ENCODE measurements at places on chromosomes 6 and 20.

GRCh38 chr20:39080326-39080725 lies 118.2 kb downstream of the DHX35 start:
- no peak overlapping the region for H3K27ac ChIP-seq
- H3K4me1 ChIP-seq = no peaks in the 10 kb centered on the region
- H3K27me3 ChIP-seq = peaks cover 8% of the 10 kb centered on the region
- no peak for DNase-seq

GRCh38 chr6:101392586-101393230 lies 800 bp upstream of the GRIK2 start:
- peak overlapping the region; percentile 88 for H3K4me3 ChIP-seq
- H3K4me1 ChIP-seq = peaks cover 2% of the 10 kb centered on the region
- DNase-seq = no peak
- peaks cover 60% of the 10 kb centered on the region for H3K27me3 ChIP-seq
- H3K36me3 ChIP-seq = no peaks in the 10 kb centered on the region

- DNase-seq = peak; percentile 11
- H3K4me3 ChIP-seq = no peak overlapping the region
- no peaks in the 10 kb centered on the region for H3K36me3 ChIP-seq
- no peaks in the 10 kb centered on the region for H3K4me1 ChIP-seq
- no peaks in the 10 kb centered on the region for H3K27me3 ChIP-seq
Measured at GRCh38 chr6:50185006-50185405, 135.3 kb upstream of the DEFB112 start.

- H3K4me3 ChIP-seq = peak overlapping the region; percentile 34
- no peaks in the 10 kb centered on the region for H3K27me3 ChIP-seq
- no peaks in the 10 kb centered on the region for H3K36me3 ChIP-seq
- H3K27ac ChIP-seq = peak overlapping the region; percentile 66
- DNase-seq = no peak
- peaks cover 24% of the 10 kb centered on the region for H3K4me1 ChIP-seq
Measured at GRCh38 chr6:41942067-41942851, 651 bp upstream of the CCND3 start.

- peaks cover 7% of the 10 kb centered on the region for H3K4me1 ChIP-seq
- H3K27me3 ChIP-seq = no peaks in the 10 kb centered on the region
- no peak overlapping the region for H3K27ac ChIP-seq
- H3K4me3 ChIP-seq = no peak overlapping the region
Measured at GRCh38 chr20:53223626-53224172, 251.5 kb downstream of the TSHZ2 start.

DNA sequence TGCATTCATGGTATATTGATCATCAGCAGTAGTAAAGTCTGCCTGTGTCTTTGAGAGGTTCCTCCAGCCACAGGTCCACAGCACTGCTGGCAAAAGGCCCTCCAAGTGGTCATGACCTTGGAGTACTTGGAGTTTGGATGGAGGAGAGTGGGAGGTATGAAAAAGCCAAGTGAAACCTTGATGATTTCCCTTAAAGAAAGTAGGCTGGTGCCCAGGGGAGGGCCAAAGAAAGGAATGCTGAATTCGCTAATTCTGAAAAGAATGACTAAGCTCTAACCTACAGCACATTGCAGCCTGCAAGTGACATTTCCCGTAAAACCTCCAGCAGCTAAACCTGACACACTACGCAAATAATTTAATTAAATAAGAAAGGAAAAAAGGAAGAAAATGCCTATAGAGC lies 223.4 kb upstream of the TAB2 start:
- no peak overlapping the region for H3K27ac ChIP-seq
- H3K36me3 ChIP-seq = no peaks in the 10 kb centered on the region
- no peak for DNase-seq
- no peak overlapping the region for H3K4me3 ChIP-seq

GRCh38 chr20:32063695-32064094 lies 11.7 kb downstream of the HCK start:
- no peak overlapping the region for H3K27ac ChIP-seq
- H3K27me3 ChIP-seq = peaks cover 26% of the 10 kb centered on the region
- no peak for DNase-seq
- H3K4me1 ChIP-seq = peaks cover 2% of the 10 kb centered on the region
- no peak overlapping the region for H3K4me3 ChIP-seq
- no peaks in the 10 kb centered on the region for H3K36me3 ChIP-seq

GRCh38 chr20:35329435-35330139 lies 37.4 kb upstream of the FAM83C start:
- no peaks in the 10 kb centered on the region for H3K36me3 ChIP-seq
- H3K4me1 ChIP-seq = peaks cover 44% of the 10 kb centered on the region
- DNase-seq = peak; percentile 56
- no peaks in the 10 kb centered on the region for H3K27me3 ChIP-seq
- peak overlapping the region; percentile 95 for H3K27ac ChIP-seq
- H3K4me3 ChIP-seq = no peak overlapping the region

DNA sequence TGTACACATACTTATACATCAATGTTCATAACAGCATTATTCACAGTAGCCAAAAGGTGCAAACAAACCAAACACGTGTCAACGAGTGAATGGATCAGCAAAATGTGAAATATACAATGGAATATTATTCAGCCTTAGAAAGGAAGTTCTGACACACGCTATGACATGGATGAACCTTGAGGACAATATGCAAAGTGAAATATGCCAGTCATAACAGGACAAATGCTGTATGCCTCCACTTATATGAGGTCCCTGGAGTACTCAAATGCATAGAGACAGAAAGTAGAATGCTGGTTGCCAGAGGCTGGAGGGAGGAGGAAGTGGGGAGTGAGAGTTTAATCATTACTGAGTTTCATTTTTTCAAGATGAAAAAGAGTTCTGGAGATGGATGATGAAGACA lies 37.8 kb upstream of the IGF2R start:
- H3K4me3 ChIP-seq = no peak overlapping the region
- H3K27ac ChIP-seq = no peak overlapping the region
- no peaks in the 10 kb centered on the region for H3K27me3 ChIP-seq

DNA sequence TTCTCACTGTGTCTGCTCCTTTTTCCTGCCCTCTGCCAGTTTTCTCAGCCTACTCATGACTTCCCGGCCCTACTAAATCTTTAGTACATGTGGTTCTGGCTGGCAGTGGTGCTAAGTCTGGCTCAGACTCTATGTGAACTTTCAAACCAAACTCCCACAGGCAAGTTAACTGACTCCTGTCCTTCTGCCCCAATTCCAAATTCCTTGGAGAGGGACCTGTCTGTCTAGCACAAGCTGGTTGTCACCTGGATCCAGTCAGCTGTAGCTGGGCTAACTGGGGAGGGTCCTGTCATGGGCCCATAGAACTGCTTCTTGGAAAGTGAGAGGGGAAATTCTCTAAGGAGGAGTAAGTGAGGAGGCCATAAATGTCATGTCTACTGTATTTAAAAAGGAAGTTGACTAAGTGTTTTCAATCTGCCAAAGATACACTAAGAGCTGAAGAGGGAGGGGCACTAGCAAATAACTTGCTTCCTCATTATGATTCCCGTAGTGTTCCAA lies 240.1 kb downstream of the KCNQ5 start:
- H3K4me3 ChIP-seq = no peak overlapping the region
- H3K27ac ChIP-seq = no peak overlapping the region
- no peaks in the 10 kb centered on the region for H3K27me3 ChIP-seq
- no peak for DNase-seq
- no peaks in the 10 kb centered on the region for H3K36me3 ChIP-seq
- H3K4me1 ChIP-seq = peaks cover 8% of the 10 kb centered on the region

GRCh38 chr6:34510299-34510698 lies 44.4 kb downstream of the PACSIN1 start:
- peaks cover 4% of the 10 kb centered on the region for H3K4me1 ChIP-seq
- H3K27me3 ChIP-seq = peaks cover 5% of the 10 kb centered on the region
- no peak overlapping the region for H3K27ac ChIP-seq
- DNase-seq = no peak
- H3K4me3 ChIP-seq = no peak overlapping the region
- no peaks in the 10 kb centered on the region for H3K36me3 ChIP-seq

GRCh38 chr20:48926821-48927220 lies 5.3 kb downstream of the ARFGEF2 start:
- H3K36me3 ChIP-seq = no peaks in the 10 kb centered on the region
- H3K4me3 ChIP-seq = no peak overlapping the region
- no peaks in the 10 kb centered on the region for H3K27me3 ChIP-seq
- DNase-seq = no peak
- peaks cover 21% of the 10 kb centered on the region for H3K4me1 ChIP-seq
- H3K27ac ChIP-seq = no peak overlapping the region

GRCh38 chr6:19697744-19698290 lies 139.4 kb upstream of the ID4 start:
- H3K27me3 ChIP-seq = peaks cover 4% of the 10 kb centered on the region
- H3K27ac ChIP-seq = no peak overlapping the region
- no peak for DNase-seq

DNA sequence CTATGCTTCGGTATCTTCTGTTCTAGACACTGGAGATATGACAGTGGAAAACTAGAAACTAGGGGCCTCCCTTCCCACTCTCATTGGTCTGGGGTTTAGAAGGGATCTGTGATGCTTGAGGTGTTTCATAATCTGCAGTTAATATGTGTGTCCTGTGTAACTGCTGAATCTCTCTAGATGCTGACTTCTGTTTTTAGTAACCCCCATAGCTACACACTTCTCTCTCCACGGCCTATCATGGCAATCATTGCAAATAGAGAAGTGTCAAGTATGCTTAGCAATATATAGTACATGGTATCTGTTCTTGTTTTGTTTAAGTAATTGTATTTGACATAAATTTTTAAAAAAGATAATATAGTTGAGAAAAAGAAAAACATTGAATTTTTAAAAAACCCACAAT lies 394.6 kb upstream of the MMS22L start:
- no peaks in the 10 kb centered on the region for H3K4me1 ChIP-seq
- no peaks in the 10 kb centered on the region for H3K36me3 ChIP-seq
- H3K27me3 ChIP-seq = no peaks in the 10 kb centered on the region
- H3K27ac ChIP-seq = no peak overlapping the region
- no peak for DNase-seq

DNA sequence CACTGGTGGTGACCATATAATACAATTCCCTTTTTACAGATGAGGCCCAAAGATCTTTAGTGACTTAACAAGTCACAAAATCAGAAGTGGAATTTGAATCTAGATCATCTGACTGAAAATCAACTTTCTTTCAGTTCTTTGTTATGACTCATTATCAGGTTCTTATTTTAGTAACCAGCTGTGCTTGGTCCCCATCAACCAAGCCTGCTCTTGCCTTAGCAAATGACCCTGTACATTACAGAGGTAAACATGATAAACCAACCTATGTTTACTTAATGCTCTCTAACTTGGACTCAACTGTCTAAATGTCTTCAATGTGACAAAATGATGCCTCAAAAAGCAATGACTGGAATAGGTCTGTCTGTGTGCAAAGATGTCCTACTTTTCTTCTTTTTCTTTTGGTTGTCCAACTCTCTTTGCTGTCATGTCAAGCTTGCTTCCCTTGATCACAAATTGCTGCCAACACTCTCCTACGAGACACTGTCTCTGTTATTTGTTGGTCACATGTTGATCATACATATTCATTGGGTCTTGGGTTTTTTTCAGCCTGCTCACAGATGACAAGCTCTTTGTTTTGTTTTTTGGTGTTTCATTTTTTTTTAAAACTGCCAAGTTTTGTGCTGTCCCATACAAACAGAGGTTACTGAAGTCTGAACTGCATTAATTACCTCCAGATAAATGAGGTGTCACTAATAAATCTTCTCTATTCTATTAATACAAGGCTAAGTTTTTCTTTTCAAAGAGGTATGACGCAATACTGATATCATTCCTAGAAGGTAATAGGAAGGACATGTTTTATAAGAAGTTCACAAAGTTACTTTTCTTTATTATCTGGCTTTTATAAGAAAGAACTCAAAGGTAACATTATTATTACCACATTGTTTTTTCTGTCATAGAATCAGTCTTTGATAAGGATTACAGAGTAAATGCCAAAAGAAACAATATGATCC lies 62.2 kb upstream of the PLN start:
- H3K27ac ChIP-seq = no peak overlapping the region
- H3K4me3 ChIP-seq = no peak overlapping the region
- H3K36me3 ChIP-seq = no peaks in the 10 kb centered on the region
- DNase-seq = no peak
- no peaks in the 10 kb centered on the region for H3K4me1 ChIP-seq

DNA sequence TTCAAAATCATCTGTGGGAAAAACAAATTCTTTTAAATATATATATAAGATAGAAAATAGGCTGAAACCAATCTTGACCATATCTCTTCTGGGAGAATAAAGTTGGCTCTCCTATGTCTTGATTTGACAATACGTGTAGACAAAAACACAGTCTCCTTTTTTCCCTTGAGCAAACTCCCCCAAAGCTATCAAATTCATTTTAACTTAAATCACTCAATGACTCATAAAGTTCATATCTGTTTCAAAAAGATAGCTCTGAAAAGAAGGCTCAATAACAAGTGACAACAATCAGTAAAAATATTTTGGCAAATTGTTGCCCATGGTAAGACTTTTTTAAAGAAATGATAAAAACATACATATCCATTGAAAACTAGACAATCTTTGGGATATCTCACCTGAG lies 236.0 kb upstream of the TENT5A start:
- no peaks in the 10 kb centered on the region for H3K36me3 ChIP-seq
- no peaks in the 10 kb centered on the region for H3K27me3 ChIP-seq
- DNase-seq = no peak
- no peak overlapping the region for H3K4me3 ChIP-seq
- H3K4me1 ChIP-seq = no peaks in the 10 kb centered on the region
- no peak overlapping the region for H3K27ac ChIP-seq

GRCh38 chr6:25166955-25167748 lies 112.0 kb upstream of the CARMIL1 start:
- H3K36me3 ChIP-seq = no peaks in the 10 kb centered on the region
- DNase-seq = no peak
- H3K27me3 ChIP-seq = no peaks in the 10 kb centered on the region
- H3K4me3 ChIP-seq = no peak overlapping the region

GRCh38 chr6:129448965-129449364 lies 261.0 kb downstream of the ARHGAP18 start:
- no peaks in the 10 kb centered on the region for H3K27me3 ChIP-seq
- no peak for DNase-seq
- H3K4me1 ChIP-seq = no peaks in the 10 kb centered on the region

DNA sequence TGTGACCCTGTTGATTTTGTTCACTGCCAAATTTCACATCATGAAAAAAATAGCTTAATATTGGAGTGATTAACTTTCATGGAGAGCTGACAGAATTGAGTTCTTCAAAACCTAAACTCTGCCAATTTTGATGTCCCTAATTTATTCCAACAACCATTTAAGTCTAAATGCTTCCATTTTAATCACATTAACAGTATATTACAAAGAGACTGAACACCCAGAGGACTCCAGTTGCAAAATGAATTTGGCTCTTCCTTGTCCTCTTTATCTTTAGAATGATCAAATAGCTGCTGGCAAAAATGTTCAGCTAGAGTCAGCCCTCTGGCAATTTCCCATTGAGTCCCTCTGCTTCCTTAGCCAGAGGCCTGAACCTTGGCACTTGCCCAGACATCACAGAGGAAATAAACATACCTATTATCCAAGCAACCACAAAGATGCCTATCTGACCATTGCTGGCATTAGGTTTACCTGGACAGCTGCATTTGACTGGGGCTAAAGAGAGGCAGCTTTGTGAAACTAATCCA lies 299.0 kb upstream of the STXBP5 start:
- DNase-seq = no peak
- no peak overlapping the region for H3K4me3 ChIP-seq
- H3K36me3 ChIP-seq = no peaks in the 10 kb centered on the region

GRCh38 chr6:109678240-109678639 lies 12.8 kb downstream of the AK9 start:
- peaks cover 11% of the 10 kb centered on the region for H3K4me1 ChIP-seq
- H3K27me3 ChIP-seq = no peaks in the 10 kb centered on the region
- no peaks in the 10 kb centered on the region for H3K36me3 ChIP-seq
- DNase-seq = no peak
- H3K27ac ChIP-seq = no peak overlapping the region

- H3K27ac ChIP-seq = no peak overlapping the region
- no peaks in the 10 kb centered on the region for H3K36me3 ChIP-seq
- peaks cover 4% of the 10 kb centered on the region for H3K27me3 ChIP-seq
- no peaks in the 10 kb centered on the region for H3K4me1 ChIP-seq
- DNase-seq = no peak
Measured at GRCh38 chr6:50978380-50979170, 159.9 kb downstream of the TFAP2B start.
